AG04449 (cell line): ENCODE measurements at places on chromosomes 5 and 9.

DNA sequence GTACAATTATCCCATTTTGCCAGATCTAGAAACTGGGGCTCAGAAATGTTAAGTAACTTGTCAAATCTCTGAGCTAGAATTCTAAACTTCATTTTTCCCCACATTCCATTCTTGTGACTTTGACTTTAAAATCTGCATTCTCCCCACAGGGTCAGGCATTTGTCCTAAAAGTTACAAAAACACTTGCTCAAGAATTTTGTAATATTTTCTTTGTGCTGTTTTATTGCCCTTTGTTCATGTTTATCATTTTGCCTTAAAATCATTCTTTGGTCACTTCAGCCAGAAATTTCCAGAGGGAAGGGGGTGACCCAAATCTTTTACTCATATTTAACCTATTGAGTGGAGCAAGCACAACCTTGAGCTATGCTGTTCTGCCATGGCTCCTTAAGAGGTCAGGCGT is 120.1 kb upstream of the CCL21 start:
- no peak for DNase-seq

DNA sequence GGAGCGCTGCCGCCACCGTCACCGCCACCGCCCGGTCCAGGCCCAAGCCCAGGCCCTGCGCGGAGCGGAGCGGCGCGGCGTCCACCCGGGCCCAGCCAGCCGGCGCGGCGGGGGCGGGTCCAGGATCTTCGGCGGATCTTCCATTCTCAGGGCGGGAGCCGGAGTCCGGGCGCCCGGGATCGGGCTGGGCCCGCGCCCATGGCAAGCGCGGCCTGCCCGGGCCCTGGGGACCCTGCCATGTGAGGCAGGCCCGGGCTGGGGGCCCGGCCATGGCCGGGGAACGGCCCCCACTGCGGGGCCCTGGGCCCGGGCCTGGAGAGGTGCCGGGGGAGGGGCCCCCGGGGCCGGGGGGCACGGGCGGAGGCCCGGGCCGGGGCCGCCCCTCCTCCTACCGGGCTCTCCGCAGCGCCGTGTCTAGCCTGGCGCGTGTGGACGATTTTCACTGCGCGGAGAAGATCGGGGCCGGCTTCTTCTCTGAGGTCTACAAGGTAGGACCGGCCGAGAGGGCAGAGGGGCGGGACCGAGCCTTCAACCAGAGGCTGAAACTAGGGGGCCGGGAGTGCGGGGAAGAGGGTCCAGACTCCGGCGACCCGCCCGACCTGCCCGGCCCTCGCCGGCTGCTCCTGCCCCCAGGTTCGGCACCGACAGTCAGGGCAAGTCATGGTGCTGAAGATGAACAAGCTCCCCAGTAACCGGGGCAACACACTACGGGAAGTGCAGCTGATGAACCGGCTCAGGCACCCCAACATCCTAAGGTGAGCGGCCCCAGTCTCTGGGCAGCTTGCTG is 482 bp downstream of the TESK1 start:
- no peak for DNase-seq

DNA sequence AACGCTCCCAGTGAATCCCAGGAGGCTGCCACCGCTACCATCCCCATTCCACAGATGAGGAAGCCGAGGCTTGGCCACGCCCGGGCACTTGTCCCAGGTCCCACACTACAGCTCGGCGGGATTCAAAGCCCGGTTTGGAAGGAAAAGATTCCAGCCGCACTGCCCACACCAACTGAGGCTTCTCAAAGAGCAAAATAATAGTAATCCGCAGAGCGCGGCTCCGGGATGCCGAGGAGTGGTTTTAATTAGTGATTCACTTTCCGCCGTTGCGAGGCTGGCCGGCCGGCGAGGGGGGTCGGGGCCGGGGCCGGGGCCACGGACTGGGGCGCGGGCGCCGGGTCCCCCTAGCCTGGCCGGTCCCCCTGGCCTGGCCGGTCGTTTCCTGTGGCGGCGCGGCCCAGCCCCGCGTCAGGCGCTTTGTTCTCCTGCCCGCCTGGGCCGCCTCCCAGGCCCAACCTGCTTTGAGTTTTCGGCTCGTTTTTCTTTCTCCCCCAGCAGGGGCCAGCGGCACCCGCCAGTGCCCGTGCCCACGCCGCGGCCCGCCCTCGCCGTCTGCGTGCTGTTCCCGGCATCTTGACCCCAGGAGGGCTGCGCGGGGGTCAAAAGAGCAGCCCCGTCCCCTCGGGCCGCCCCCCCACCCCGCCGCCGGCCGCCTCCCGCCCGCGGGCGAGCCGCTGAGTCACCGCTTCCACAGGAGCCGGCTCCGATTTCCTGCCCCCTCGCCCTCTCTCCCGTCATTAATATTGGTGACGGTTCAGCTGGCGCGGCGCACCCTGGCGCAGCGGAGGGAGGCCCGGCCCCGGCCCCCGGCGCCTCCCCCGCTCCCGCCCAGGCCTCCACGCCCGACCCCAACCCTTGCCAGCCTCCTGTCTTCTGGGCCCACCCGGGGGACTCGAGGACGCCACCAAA is 31.2 kb downstream of the FGF18 start:
- DNase-seq: peak; percentile 5

GRCh38 chr9:113350107-113350661 is 843 bp downstream of the BSPRY start:
- DNase-seq: no peak

- peak; percentile 84 for DNase-seq
These were observed 29.5 kb upstream of the LHFPL2 start for GRCh38 chr5:78677777-78678668.

DNA sequence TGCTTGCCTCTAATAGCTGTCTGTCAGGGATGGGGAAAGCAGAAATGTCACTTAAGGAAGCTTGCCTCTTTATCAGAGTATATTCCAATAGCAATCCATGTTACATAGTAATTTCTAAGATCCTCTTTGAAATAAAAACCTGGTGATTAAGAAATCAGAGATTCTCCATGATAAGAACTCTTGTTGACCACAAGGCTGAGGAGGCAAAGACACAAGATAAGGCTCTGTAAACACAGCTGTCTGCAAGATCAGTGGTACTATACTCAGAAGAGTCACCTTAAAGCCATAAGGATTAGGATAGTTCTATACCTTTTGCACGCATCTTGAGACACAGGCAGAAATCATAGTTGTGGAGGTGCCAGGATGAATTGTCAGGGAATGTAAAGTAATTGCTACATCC is 40.3 kb downstream of the HEXB start:
- DNase-seq: no peak

DNA sequence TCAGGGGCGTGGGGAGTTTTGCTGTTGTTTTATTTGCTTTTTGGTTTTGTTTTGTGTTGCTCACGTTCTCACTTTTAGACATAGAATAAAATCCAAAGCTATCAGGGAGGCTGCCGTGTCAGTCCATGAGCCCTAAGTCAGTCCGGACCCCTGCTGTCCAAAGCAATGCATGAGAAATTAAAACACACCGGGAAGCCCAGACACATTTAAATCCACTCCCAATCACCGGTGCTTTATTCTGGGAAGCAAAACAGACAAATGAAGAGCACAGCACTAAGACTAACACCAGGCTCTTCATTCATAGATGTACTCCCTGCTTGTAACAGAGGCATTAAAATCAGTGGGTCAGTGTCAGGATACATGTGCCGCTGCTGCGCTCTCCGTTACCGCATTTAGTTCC is 180.9 kb downstream of the IRX2 start:
- DNase-seq: no peak

GRCh38 chr5:177396078-177396477 is 4.4 kb downstream of the PFN3 start:
- no peak for DNase-seq

DNA sequence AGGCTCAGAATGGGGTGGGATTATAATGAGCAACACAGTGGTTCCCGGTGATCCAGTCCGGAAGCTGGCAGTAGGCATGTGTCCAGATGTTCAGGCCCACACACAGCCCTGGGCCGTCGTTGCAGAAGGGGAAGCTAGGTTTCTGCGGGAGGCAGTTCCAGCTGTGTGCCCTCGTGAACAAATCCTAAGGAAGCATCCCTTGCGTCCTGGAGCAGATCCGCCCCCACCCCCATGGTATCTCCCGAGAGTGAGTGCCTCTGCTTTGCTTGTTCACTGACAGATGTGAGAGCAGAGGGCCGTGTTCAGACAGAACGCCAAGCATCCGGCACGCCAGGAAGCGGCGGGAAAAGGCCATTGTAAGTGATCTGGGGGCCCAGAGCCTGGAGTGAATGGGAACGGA is 104.8 kb downstream of the PDE6A start:
- no peak for DNase-seq

DNA sequence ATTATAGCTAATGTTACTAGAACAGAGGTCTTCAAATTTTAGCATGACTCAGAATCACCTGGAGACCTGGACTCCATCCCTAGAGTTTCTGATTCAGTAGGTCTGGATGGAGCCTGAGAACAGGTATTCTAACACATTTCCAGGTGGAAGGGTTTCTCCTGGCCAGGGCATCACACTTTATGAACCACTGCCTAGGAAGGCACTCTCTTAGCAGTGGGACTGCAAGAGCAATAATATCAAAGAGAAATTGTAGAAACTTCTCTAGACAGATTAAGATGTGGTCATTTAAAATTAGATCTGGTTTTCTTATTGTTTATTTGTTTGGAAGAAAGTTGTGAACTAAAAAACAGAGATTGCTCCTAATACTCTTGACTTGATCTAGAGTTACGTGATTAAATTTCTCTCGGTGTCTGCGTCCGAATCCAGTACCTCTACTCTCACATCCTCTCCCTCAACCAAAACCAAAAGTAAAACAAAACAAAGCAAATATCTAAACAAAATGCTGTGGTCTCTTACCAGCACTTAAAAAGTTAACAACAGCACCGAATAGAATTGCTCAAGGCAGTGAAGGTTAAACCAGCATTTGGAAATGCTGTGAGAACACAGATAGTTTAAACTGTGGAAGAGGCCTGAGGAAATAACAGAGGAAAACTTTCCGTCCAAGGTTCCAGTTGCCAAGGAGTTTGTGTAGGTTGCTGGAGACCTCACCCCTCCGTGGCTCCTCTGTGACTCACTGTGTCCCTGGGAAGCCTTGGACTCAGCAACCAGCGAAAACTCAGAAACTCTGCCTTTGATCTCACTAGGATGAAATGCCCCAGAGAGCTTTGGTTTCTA is 193.4 kb downstream of the ARRDC3 start:
- no peak for DNase-seq

DNA sequence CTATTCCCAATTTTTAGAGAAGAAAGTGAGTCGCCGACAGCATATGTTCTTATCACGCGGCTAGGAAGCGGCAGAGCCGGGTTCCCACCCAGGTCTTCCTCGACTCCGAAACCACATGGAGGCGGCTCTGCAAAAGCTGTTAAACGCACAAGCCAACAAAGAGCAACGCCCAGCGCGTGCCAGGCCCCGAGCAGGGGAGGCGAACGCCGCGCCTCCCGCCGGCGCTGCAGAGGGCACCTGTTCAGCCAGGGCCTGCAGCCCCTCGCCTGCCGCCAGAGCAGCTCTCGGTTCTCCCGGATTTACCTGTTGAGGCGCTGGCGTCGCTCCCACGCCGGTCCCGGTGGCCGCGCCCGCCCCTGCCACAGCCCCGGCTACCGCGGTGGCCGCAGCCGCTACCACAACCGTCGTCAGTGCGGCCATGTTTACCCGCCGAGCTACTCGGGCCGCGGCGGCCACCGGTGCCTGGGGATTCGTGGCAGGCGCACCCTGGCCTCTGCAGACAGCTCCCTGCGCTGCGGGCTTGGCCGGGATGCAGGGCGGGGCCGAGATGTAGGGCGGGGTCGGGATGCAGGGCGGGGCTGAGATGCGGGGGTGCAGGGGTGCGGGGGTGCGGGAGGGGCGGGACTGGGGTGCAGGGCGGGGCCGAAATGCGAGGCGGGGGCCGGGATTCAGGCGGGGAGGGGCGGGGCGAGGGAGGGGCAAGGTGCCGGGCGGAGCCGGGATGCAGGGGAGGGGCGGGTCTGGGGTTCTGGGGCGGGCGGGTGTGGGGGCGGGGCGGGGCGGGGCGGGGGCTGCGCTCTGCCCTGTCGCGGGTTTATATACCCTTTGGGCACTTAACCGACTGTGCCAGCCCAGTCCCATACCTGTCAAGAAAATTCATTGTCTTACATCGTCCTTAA is at the start of gene CCDC112:
TSS of gene CCDC112 (minus strand) at position 531 of the 899 bp plus-strand sequence. CDS start at position 420, 111 bp downstream.
- DNase-seq: no peak

GRCh38 chr5:153809166-153809565 is 229.5 kb downstream of the FAM114A2 start:
- DNase-seq: no peak

- no peak for DNase-seq
These were observed 82.7 kb downstream of the IZUMO3 start for GRCh38 chr9:24462951-24463350.

DNA sequence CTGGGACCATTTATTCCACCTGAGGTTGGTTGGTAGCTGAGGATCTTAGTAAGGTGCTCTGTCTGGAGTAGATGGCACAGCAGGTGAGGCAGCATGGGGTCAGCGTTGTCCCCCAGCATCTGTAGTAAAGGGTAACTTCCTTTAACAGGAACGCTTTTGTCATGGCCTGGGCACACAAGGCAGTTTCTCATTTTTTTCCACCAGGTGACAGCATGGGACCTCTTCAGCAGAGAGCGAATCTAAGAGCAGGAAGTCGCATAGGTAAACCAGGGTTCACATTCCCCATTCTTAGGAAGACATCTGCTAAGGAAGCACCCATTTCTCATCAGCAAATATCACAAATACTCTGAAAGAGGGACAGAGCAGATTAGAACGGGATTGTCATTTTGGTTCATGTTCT is 56.5 kb downstream of the GPR107 start:
- no peak for DNase-seq

GRCh38 chr5:150148117-150148927 is 7.3 kb downstream of the PDGFRB start:
- no peak for DNase-seq

- no peak for DNase-seq
These were observed 50.2 kb upstream of the ASTN2 start for GRCh38 chr9:117464941-117465616.
